ENCODE measurements at places on chromosomes 7 and 10.

GRCh38 chr10:29896053-29896452 is 163.3 kb downstream of the JCAD start:
- DNase-seq = no peak

- no peak for DNase-seq
Observed at GRCh38 chr10:132249824-132250375, 57.9 kb downstream of the STK32C start.

GRCh38 chr7:37212051-37212450 is 236.6 kb downstream of the ELMO1 start:
- DNase-seq = no peak

- no peak for DNase-seq
Observed at GRCh38 chr10:62019685-62020359, 118.3 kb downstream of the ARID5B start.

DNA sequence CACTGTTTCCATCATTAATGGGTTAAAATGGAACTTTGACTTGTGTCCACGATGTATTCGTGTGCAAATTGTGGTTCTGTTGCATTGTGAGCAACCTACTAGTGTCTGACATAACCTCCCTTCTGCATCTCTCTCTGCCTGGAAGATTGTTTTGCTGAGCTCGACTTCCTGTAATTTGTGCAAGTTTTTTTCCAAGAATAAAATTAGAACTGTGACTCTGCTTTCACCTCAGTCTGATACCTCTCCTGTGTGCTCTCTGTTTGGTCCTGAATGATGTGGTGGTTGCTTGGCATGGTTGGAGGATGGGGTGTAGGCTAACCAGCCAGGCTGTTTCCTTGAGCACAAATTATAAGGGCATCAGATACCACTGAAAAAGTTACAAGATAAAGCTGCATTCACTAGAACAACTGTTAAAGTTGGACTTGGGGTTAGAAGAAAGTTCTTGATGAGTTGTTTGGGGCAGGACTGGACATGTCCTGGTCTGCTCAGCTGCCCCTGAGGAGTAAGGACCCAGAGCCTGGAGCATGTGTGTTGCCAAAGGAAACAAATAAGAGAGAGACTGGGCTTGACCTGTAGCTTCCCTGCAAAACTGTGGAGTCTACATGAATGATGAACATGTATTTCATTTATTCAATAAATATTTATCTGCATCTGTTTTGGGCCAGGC is 1.9 kb upstream of the VOPP1 start:
- no peak for DNase-seq

DNA sequence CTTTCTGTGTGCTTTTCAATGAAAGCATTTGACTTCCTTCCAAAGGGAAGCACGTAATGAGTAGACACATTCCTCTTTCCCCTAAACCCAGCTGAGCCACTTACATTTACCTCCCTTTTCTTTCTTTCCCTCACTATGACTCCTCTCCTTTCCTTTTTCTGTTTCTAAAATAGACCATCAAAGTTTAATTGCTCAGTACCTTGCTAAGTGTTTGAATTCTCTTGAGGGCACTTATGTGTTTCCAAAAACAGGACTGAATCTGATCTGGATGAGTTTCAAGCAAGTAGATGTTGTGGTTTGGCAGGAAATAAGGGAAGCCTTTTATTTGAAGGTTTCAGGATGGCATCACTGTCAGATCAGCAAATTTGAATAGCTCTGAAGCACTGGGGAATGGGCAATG is 396.2 kb downstream of the REEP3 start:
- peak; percentile 2 for DNase-seq

DNA sequence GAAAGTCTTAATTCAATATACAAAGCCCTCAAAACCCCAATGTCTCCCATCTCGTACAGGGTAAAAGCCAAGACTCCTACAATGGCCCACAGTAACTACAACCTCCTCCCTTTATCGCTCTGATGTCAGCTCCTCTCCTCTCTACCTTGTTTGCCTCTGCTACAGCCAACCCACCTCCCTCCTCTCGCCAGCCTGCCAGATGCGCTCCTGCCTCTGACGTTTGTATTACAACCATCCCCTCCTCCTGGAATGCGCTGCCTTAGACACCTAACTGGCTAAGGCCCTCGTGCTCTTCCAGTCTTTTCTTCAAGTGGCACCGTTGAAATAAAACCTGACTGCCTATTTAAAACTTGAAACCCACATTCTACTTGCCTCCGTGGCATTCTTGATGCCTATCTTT is 115.3 kb upstream of the MYO3A start:
- DNase-seq = no peak

GRCh38 chr7:150481186-150481920 is 30.9 kb downstream of the GIMAP8 start:
- DNase-seq = no peak

DNA sequence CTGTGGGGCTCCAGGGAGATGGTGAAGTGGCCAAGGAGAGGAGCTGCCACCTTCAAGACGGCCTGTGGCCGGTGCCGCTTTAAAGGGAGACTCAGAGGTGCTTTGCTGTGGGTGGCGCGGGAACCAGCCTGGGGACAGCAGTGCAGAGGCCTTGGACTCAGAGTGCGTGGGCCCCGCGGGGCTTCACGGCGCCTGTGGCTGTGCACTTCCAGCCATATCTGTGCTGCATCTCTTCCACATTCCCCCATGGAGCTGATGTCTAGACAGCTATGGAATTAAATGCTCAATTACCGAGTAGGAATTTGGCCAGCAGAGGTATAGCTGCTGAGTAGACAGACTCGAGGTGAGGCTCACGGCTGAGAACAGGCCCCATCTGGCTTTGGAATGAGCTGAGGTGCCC is 41.7 kb downstream of the HTRA1 start:
- no peak for DNase-seq

DNA sequence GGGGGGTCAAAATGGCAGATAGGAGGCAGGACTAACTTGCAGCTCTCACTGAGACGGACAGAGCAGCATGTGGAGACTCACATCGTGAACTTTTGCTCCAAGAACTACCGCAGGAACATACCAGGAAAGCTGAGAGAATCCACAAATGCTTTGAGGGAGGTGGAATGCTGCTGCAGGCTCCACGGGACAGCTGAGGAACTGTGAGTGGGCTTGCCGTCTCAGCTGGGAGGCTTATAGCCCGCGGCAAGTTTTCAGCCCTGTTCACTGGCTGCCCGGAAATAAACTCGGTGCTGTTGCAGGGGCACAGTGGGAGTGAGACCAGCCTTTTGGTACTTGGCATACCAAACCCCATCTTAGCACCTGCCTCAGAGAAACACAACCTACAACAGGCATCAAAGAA is 19.1 kb upstream of the WDR11 start:
- no peak for DNase-seq

DNA sequence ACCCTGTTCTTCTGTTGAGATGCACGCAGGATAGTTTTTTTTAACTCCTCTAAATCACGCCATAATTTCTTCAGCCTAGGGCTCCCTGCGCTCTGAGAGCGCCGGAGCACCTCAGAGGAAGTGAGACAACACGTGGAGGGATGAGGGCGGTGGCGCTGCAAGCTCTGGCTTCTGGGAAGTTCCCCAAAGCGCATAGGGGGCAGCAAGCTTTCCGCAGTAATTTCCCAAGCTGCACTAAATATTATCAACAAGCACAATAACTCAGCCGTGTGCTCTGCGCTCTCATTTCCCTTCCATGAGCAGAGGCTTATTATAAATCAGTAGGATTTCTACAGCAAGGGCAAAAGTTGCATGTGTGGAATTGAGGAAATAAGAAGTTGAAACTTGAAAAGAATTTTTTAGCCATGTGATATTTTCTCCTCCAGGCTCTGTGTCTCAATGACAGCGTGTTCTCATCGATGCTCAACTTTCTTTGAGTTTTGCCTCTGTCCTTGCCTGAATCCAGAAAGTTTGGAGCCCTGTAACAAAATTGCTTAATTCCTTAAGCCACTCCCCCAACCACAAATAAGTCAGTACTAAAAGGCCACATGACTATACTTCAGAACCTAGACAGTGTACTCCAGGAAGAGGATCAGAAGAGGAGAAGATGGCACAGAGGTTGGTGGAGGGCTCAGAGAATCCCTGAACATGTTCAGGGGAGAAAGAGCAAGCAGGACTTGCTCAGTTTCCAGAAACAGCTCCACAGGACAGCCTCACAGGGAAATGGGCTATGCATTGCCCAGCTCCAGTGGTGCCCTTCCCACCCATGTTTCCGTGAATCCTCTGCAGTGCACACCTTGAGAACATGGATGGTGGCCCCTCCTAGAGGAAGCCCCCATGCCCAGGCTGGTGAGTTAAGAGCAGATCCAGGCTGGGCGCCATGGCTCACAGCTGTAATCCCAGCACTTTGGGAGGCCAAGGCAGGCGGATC is 221.5 kb upstream of the GHITM start:
- DNase-seq = no peak

DNA sequence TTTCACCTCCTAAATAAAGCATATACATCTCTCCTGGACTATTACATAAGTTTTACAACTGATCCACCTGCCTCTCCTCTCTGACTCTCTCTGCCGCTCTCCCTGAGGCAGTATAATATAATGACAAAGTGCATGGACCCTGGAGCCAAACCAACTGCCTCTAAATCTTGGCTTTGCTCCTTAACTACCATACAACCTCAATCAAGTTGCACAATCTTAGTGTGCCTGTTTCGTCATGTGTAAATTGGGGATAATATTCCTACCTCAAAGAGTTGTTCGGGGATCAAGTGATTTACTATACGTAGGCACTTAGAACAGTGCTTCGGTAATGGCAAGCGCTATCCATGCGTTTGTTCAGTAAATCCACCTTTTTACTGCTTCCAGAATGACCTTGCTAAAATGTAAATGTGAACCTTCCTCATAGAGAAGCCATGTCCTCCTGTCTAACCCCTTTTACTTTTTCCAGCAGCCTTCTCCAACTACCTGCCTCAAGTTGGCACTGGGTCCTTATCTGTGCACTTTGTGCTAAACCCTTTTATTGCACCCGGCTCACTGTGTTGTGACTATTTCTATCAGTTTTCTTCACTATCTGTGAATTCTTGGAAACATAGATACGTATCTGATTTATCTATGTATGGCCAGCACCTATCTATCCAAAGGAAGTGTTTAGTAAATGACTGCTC is 30.6 kb upstream of the DLD start:
- DNase-seq = no peak

DNA sequence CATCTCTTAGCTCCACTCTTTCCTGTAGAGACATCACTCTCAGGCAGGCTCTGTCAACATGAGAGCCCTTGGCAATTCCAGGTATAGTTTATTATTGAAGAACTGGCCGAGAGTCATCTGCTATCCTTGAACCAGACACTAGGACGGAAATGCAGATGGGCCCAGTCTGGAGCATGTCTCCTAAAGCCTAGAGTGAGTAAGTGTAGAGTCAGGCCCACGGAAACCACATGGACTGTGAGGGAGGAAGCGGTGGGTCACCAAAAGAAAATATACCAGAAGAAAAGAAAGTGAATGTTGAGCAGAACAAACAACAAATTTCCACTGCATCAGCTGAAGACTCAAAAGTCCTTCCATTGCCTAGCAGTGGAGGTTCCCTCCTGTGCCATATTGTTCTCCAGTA is 15.7 kb upstream of the RELN start:
- DNase-seq = no peak

GRCh38 chr10:86804805-86805204 is 48.4 kb downstream of the BMPR1A start:
- no peak for DNase-seq

- no peak for DNase-seq
Observed at GRCh38 chr7:37198906-37199485, 249.7 kb downstream of the ELMO1 start.

- DNase-seq = no peak
Observed at GRCh38 chr10:95756809-95757684, 1.1 kb downstream of the ENTPD1 start.

DNA sequence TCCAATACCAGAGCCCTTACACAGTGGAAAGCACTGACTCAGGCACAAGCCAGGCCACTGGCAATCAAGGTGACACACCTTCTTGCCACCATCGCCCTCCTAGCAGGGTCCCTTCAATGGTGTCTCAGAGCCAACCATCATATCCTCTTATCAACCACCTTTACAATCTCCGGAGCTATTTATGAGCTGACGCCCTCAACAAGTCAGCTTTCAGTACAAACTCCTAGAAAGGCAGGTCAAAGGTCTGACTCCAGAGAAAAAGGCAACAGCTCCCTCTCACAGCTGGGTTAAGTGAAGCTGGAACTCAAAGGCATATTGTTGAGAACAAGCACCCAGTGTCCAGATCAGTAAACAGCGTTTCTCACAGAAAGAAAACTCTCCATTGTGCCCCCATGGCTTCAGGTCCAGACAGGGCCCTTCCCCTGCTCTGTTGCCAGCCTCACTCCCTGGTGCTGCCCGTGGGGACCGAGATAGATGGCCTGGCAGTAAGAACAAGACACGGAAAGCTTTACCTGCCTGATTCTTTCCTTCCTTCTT is 2.4 kb downstream of the ZNF3 start:
- no peak for DNase-seq

DNA sequence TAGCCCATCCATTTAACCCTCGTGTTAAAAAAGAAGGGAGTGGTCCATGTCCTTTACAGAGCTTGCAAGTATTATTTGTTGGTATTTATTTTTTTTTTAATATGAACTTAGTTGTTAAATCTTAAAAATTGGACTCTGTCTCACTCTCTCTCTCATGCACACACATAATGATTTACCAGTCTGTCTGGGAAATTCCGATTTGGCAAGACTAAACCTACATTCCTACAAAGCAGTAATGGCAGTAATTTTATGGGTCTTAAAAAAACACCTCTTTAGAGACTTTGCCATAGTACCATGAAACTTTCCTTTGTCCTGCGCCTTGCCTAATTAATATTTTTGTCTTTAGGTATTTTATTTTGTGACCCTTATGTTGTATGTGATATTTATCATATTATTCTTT is 239.5 kb upstream of the PPP1R3A start:
- DNase-seq = no peak

GRCh38 chr10:128062331-128062880 is 63.8 kb downstream of the MKI67 start:
- no peak for DNase-seq

DNA sequence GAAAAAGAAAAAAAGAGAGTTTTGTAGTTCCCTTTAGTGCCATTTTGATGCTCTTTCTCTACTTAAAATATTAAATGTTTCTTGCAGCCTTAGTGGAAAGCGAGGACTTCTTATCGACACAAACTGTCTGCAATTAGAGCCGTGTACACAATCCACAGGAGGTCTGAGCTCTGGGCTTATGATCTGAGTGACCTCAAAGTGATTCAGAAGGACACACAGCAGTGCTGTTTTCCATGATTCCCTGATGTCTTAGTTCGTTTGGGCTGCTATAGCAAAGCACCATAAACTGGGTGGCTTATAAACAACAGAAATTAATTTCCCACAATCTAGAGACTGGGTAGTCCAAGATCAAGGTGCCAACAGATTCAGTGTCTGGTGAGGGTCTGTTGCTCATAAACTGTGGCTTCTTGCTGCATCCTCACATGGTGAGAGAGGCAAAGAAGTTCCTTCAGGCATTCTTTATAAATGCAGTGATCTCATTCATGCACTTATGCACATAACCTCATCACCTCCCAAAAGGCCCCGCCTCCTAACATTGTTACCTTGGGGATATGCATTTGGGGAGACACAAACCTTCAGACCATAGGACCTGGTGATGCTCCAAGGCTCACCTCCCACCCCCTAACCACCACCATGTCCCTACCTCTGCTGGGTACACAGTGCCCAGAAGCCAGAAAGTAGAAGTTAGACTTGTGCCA is 204.5 kb upstream of the GHITM start:
- DNase-seq = no peak

GRCh38 chr7:20541608-20542349 is 73.7 kb upstream of the ABCB5 start:
- no peak for DNase-seq
